Gastrocnemius medialis (tissue), 4 donors: ENCODE measurements at places on chromosomes 3 and 15.
A peak's percentile ranks its signal among the peaks of the same experiment; 100 is the strongest.

DNA sequence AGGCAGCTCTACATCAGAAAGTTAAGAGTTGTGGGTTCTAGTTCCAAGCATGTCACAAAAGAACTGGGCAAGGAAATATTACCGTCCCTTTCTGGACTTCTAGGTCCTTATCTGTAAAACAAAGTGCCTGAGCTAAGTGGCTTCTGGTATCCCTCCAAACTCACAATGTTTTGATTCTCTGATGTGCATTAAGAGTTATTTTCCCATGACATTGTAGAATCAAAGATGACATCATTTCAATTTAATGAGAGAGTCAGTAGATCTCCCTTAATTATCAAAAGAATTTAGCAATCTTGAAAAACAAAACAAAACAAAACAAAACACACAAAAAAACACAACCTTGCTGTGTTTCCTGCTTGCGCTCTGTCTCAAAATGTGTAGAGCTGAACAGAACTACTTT is 88.7 kb downstream of the DUT start:
- DNase-seq: no peak

DNA sequence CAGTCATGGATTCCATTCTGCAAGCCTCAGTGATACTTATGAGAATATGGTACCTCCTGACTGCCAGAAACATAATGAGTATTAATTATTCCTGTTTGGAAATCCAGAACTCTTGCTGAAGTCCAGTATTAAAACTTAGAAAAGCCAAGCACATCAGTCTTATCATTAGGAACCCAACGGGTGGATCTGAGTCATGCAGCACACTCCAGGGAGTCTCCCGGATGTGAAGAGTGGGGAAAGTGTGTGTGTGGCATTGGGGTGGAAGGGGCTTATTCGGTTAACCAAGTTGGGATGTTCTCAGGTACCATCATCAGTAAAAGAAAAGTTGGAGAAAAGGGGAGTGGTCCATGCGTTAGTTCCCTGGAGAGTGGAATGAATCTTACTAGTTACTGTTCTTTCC is 181.1 kb downstream of the PLCL2 start:
- no peak for DNase-seq

DNA sequence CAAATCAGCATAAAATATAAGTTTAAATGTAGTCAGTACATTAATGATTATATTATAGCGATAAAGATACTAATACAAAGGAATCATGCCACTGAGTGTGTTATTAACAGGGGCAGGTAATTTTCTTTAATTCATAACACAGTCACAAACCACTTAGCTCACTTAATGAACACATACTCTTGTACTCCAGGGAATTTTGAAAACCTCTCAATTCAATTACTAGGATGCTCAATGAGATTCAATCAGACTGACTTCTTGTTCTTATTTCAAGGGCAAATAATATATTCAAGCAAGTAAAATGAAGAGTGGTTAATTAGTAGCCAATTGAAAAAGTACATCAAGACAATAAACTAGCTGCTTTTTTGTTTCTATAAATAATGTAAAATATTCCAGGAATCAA is 5.8 kb upstream of the SUCNR1 start:
- no peak for DNase-seq

DNA sequence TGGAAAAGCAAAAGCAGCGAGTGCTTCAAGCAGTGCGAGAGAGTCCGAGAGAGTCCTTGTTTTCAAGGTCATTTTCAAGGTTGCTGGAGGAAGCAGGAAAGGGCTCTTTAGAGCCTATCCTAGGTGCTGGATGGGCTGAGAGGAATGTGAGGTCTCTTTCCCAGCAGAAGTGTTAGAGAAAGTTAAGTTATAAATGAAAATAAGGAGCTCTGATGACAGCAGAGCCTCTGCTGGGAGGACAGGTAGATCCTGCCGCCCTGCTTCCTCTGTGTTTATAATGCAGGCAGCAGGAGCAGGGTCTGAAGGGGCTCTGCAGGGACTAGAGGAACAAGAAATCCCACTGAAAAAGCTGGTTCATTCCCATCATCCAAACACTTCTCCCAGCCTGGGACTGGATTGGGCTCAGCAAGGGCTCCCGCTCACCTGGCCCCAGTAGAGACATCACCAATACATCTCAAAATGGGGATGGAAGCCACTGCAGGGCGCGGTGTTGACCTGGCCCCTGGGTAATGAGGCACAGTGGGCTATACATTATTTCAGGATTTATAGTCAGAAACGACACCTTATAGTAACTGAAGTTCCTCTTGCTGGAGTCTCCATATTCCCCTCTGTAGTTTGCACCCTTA is 41.5 kb upstream of the RAB6B start:
- DNase-seq: no peak

- DNase-seq: peak; percentile 89
Observed at GRCh38 chr15:78216276-78217104, 17.9 kb downstream of the ACSBG1 start.

GRCh38 chr3:127615631-127616305 is 13.2 kb upstream of the PODXL2 start:
- DNase-seq: no peak

DNA sequence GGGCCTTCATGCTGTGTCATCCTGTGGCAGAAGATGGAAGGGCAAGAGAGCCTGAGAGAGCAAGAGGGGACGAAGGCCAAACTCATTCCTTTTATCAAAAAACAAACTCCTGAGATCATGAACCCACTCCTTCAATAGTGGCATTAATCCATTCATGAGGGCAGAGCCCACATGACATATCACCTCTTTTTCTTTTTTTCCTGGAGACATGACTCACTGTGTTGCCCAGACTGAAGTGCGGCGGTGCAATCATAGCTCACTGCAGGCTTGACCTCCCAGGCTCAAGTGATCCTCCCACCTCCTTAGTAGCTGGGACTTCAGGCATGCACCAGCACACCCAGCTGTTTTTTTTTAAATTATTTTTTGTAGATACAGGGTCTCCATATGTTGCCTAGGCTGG is 92.0 kb upstream of the RNU6-1 start:
- no peak for DNase-seq

GRCh38 chr3:114417265-114417664 is 123.4 kb downstream of the TIGIT start:
- DNase-seq: no peak

GRCh38 chr15:81026836-81027599 is 26.3 kb downstream of the TLNRD1 start:
- no peak for DNase-seq

- no peak for DNase-seq
Observed at GRCh38 chr3:66492672-66493071, 8.2 kb downstream of the LRIG1 start.

DNA sequence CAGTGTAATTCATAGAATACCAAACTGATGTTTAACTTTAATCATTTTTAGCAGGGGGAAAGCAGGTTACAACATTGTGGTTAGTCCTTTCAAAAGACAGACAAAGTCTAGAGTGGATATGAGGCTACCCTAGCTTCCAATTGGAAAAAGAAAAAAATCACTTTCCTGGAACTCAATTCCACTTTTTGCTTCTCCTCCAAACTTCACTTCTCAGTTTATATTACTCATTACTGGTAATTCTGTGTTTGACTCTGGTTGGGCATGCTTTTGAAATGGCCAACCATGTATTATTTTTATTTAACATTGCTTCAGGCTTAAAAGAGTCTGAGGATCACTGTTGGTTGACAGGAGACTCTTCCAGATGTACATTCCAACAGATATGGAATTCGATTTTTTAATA is 84.8 kb downstream of the RAP2B start:
- DNase-seq: no peak

DNA sequence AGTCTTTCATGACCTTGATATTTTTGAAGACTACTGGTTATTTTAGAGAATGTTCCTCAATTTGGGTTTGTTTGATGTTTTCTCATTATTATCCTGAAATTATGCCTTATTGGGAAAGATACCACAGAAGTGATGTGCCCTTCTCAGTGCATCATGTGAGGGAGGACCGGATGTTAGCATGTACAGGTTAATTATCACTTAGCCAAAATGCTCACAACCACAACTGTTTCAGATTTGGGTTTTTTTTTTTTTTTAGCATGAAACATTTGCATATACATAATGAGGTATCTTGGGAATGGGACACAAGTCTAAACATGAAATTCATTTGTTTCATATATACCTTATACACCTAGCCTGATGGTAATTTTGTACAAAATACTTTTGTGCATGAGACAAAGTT is 59.8 kb downstream of the PIK3R4 start:
- DNase-seq: no peak

- DNase-seq: no peak
Observed at GRCh38 chr15:62901909-62902546, 140.5 kb upstream of the TPM1 start.

- no peak for DNase-seq
Observed at GRCh38 chr3:153572165-153572564, 410.1 kb downstream of the RAP2B start.

- DNase-seq: no peak
Observed at GRCh38 chr3:111904376-111905241, 45.5 kb downstream of the PHLDB2 start.

- DNase-seq: no peak
Observed at GRCh38 chr3:124398594-124398993, 331.7 kb upstream of the UMPS start.

DNA sequence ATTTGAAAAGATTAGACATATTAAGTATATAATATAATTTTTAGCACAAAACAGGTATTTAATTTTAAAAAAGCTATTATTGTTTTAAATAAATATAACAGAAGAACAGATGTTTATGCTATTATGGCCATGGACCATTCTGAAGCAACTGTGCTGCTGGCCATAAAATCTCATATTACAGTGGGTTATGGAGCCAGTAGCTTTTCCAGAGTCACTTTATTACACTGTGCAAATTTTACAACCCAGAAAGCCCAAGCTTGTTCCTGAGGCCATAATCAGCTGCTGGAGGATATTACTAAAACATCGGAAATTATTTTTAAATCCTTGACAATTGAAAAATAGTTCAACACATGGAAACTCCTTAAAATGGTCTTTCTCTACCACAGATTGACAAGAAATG is 557.3 kb upstream of the KCNMB2 start:
- DNase-seq: no peak

DNA sequence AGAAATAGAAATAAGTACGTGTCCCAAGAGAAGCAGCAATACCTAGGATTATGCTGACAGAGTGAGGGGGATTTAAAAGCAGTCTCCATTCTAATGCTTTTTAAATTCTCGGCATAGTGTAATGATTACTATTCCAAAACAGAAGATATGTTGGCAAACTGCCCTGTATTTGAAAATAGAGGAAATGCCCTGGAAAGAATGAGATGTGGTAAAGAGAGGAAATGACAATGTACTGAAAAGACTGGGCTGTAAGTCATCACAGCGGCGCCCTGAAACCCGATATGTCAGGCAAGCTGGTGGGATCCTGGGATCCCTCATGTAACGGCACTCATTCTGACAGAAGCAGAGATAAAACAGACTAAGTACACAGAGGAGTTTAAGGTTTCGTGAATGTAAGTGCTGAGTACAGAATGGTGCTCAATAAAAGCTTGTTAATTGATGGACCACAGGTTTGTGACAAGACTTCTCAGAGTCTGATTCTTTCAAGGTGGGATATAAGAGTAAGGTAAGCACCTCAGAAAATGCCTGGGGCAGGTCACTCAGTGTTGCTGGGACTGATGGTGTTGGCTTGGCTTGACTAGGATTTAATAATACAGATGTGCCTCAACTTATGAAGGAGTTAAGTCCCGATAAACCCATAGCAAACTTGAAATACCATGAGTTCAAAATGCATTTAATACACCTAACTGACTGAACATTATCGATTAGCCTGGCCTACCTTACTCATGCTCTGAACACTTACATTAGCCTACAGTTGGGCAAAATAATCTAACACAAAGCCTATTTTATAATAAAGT is 91.4 kb downstream of the NFKBIZ start:
- DNase-seq: no peak

- no peak for DNase-seq
Observed at GRCh38 chr3:2920103-2920502, 190.1 kb downstream of the IL5RA start.

GRCh38 chr3:129567176-129567705 is 24.3 kb downstream of the H1-8 start:
- no peak for DNase-seq

DNA sequence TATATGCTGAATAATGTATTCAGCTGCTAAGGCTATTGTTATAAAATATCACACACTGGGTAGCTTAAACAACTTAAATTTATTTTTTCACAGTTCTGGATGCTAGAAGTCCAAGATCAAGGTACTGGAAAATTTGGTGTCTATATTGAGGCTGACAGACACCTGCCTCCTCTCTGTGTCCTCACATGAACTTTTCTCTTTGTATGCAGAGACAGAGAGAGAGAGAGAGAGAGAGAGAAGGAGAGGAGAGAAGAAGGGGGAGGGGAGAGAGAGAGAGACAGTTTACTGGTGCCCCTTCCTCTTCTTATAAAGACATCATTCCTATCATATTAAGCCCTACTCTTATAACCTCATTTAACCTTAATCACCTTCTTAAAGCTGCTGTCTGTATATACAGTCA is 320.1 kb upstream of the THBS1 start:
- no peak for DNase-seq

- DNase-seq: no peak
Observed at GRCh38 chr15:33618350-33618749, 307.6 kb downstream of the RYR3 start.

GRCh38 chr3:37256447-37256846 is 82.1 kb upstream of the LRRFIP2 start:
- DNase-seq: no peak

GRCh38 chr15:31357148-31357547 is 30.5 kb downstream of the KLF13 start:
- DNase-seq: no peak

- DNase-seq: no peak
Observed at GRCh38 chr3:102179326-102180177, 255.3 kb upstream of the ZPLD1 start.

GRCh38 chr3:32296251-32297204 is 58.0 kb downstream of the CMTM8 start:
- DNase-seq: peak; percentile 19

GRCh38 chr3:117234331-117234730 is 524.8 kb downstream of the TUSC7 start:
- no peak for DNase-seq

- DNase-seq: peak; percentile 4
Observed at GRCh38 chr3:112813723-112814171, 32.9 kb downstream of the CD200R1L start.

DNA sequence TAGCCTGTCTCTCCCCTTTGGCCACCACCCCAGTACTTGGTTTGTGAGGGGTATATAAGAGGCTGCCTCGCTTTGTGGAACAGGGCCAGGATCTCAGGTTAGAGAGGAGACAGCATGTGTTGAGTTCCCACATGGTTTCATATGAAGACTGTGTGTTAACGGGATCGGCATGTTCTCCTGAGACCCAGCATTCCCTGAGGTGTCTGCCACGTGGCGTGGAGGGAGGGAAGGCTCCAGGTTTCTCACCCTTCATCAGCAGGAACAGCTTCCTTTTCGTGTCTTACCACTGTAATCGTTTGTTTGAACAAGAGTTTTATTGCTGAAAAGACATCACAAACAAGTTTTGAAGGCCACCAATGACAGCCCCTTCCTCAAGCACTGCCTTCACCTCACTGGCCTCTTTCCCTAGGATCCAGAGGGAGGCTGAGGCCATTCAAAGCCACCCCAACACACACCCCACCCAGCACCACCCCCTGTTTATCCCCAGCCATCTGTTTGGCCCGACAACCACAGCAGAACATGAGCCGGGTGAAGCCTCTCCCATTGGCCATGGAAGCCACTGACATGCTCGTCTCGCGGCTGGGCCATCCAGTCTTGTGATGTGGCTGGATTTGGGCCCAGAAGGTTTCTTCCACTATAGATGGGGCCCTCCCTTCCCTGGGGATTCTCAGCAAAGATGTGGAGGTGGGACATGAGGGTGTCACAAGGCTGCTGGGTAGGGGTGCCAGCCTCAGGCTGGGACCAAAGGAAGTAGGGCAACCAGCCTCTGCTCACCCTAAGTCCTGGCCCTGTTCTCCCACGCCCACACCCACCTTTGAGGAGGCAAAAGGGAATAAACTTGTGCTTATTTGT is 10.0 kb downstream of the BHLHE40 start:
- DNase-seq: peak; percentile 97
